ENCODE measurements at places on chromosomes 7 and 10.
A peak's percentile ranks its signal among the peaks of the same experiment; 100 is the strongest.

DNA sequence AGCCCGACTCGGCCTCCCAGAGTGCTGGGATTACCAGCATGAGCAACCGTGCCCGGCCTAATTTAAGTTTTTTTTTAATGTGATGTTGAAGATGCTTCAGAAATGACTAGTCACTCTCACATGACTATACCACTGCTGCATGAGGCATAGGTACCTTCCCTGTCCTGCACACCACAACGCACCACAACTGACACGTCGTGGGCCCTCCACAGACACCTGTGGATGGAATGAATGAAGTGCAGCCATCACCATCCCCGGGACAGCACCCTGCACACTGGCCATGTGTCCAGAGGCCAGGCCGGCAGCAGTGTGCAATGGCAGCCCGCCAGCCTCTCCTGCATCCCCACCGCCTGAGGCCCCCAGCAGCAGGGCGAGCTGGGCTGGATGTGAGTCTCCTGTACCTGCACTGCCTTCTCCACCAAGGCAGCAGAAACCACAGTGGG, 55.1 kb downstream of the VOPP1 start:
- no peak for DNase-seq

DNA sequence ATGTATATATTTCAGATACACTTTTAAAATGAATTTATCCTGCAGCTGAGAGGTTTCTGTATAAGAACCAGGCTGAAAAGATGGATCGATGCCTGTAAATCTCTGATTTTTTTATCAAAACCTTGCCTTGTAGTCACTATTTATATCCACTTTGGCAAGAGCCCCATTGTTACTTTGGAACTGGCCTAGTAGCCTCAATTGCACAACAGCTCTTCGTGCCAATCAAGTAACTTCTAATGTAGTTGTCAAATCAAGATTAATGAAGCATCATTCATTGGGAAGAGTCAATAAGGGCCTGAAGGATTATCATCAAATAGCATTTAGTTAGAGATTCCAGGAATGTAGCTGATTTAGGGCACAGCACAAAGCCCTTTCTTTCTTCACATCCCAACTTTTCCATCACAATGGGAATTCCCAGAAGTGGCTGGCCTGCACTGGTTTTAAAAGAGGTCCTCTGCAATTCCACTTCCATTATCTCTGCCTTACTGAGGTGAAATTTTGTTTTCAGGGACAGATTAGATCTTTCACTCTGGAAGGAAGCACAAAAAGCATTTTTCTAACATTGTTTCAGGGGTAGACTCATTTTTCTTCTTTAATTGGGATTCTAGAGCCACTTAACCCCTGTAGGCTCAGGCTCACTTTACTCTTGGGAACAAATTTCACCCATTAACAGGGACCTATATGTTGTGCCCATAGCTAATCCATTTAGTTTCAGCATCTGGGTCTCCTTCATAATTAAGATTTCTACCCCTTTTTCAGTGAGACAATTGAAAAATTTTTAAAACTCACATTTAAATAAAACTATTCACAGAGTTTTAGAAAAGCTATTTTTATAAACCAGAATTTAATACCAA, 97.8 kb downstream of the CALCR start:
- no peak for DNase-seq

GRCh38 chr10:1214882-1215540, 158.8 kb downstream of the WDR37 start:
- no peak for DNase-seq

- DNase-seq, result peak; percentile 30
These were observed 5.1 kb downstream of the GNA12 start for GRCh38 chr7:2838873-2839578.

DNA sequence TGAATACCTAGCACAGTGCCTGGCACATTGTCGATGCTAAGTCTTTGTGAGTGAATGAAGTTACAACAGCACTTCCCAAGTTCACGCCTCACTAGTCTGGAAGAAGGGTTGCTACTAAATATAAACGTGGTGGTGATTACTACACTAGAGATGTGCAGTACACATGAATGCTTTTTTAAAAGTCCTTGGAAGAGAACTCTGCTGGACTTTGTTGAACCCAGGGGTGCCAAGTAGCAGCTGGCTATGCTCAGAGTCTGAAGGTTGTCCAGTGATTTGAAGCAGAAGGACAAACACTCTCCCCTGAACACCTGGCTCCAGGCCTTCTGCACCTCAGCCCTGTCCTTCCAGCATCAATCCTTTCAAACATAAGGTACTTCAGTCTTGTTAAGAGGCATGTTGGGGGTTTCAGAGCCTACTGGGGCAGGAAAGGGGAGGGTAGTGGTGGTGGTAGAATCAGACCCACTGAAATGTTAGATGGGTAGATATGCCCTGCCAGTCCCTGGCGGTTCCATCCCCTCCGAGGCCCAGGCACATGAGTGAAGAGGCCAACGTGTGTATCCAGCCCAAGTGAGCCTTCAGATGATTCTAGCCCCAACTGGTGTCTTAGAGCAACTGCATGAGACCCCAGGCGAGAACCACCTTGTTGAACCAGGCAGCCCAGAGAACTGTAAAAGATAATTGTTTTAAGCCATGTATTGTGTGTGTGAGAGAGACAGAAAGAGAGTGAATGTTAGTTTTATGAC, 94.4 kb downstream of the TAX1BP1 start:
- DNase-seq, result peak; percentile 38

DNA sequence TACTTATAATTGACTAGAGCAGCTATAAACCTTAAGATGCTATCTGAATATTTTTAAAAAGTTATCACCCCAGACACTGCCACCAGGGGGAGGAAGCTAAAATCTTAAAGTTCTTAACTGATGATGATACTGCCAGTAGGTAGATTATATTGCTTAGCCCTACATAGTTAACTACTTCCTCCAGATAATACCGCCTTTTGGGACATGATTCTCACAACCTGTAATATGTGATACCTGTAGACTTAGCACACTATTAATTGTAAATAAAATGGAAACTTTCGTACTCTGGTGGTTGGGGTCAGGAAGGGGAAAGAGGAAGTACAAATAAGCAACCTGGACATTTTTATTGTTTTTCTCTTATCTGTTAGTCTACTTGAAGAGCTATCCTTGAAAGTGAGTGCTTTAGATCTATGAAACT, 268.9 kb downstream of the ADK start:
- DNase-seq, result peak; percentile 11

DNA sequence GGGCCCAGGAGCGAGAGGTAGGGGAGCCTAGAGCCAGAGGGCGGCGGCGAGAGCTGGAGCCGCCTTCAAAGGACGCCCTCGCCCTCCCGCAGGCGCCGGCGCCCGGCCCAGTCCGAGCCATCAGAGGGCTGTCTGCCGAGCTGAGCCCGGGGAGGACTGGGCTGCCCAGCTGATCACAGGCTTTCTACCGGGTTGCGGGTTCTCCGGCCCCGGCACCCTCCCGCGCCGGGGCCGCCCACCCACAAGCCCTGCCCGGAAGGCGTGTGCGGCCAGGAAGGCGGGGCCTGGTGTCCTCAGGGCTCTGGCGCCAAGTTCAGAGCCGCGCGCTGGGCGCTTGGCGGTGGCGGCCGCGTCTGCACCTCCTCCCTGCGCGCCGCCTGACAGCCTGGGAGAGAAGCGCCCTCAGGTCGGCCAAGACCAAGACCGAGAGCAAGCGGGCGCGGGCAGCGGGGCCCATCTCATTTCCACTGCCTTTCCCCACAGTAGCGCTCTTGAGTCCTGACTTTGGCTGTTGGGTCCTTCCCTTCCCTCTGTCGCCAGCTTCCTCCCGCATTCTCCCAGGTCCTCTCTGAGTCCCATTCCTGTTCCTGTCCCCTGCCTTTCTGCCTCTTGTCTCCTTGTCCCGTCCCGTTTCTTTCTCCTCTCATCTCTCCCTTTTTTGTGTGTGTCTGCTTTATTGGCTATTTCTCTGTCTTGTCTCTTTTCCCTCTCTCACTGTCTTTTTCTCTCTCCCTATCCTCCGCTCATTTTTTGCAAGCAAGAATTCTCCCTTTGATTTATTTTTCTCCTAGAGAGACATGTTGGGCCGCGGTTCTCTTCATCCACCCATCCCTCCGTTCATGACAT, 60.6 kb upstream of the MSMB start:
- peak; percentile 42 for DNase-seq

GRCh38 chr7:21947056-21947455, 1.4 kb upstream of the CDCA7L start:
- no peak for DNase-seq

DNA sequence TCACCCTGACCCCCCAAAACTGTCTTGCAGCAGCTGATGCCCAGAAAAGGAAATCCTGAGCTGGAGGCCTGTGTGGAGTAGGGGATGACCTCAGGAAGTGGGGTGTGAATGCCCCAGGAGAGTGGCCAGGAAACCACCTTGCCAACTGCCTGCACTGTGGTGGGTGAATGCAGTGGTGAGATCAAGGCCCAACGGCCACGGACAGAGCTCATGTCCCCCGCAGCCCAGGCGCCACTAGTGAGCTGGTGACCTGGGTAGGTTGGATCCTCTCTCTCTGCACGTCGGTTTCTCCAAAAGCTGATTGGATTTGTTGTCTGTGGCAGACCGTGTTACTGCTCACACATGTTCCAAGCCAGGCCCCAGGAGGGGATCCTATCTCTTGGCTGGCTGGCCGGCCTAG, 448.9 kb downstream of the TCERG1L start:
- DNase-seq, result no peak

GRCh38 chr10:131585761-131586160, 274.2 kb upstream of the TCERG1L start:
- no peak for DNase-seq

DNA sequence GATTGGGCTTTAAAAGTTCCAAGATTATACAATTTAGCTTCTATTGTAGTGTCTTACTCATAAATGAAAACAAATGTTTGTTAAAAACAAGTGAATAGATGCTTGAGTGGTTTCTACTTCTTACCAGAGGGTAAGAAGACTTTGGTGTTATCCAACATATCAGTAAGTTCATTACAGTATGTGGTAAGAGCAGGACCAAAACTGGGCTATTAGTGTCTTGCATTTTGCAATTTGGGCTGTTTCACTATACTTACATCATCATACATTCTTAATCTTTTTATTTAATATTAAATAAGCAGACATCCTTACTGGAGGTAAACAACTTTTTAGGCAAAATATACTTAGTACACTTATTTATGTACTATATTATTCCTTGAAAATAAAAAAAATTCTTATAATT, 248.4 kb upstream of the HGF start:
- DNase-seq, result no peak

- no peak for DNase-seq
These were observed 67.5 kb upstream of the IGFBP3 start for GRCh38 chr7:45988405-45989057.

GRCh38 chr7:106488465-106488864, 172.5 kb downstream of the CCDC71L start:
- DNase-seq, result no peak

DNA sequence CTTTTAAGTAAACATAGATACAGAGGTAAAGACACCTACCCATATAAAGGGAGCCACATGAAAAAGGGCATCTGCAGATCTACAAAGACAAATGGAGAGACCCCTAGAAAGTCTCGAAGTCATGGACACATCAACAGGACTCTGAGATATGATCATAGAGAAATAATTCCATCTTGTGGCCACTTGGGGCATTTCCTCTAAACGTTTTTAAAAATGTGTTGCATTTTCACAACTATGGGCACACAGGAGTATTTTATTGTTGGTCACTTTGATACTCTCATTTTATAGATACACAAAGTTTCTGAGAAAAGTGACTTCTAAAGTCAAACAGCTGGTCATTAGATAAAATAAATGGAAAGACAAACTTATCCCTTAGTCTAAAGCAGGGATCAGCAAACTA, 87.1 kb downstream of the CRTAC1 start:
- no peak for DNase-seq

GRCh38 chr7:117872561-117873309, 506 bp downstream of the CTTNBP2 start:
- peak; percentile 84 for DNase-seq

DNA sequence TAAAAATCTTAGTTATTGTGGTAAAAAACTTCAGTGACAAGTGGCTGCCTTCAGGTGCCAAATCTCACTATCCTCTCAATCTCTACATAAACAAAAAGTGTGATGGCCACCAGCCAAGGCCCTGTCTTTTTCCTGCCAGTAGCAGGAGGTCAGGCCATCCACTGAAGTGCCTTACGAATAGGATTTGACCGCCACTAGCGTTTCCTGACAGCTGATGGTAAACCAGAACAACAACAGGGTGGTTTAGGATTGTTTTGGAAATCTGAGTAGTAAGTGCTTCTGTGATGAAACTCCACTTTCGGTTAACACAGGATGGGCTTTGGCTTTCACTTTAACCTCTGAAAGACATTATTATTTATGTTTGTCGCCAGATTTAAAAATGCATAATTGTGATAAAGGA, 55.7 kb upstream of the OGDHL start:
- DNase-seq, result no peak

GRCh38 chr7:92732316-92733036, 103.9 kb downstream of the CDK6 start:
- no peak for DNase-seq

- DNase-seq, result no peak
These were observed 133.8 kb downstream of the TCERG1L start for GRCh38 chr10:131177431-131178327.

DNA sequence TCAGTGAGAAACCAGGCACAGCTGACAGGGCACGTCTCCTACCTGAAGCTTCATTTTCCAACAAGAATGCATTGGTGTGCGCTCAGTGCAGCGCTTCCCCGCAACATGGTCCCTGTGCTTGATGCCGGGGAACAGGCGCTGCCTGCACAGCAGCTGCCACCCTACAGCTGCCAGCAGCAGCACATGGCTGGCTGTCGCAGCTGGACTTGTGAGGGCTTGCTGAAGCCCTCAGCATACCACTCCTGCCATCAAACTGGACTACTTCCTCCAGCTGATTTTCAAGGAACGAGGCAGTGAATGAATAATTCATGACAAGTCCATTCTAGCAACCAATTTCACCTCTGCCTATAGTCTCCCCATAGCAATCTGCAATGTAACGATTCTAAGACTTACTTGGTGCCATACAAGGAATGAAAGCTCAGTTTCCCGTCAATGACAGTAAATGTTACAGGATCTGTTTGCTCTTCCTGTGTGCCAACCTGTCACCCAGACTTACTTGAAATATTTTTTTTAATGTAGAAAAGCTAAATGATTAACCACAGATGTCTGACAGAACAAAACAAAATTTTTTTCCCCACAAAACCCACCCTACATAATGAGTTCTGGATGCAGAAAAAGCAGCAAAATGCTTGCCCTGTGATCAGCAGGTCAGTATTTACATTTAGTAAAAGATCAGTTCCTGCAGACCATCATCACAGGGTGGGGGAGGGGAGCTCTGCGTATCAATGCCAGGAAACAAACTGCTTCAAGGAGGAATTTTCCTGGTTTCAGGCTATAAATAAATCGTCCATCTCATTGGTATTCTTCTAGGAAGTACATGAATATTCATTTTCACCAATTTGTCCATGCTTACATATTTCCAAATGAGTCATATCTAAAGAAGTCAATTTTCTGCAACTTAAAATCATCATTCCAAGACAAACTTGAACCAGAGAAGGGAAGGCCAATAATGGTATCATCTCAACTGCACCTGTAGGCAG, 140.6 kb downstream of the ALOX5 start:
- peak; percentile 84 for DNase-seq
